Activated naive CD4-positive, alpha-beta T cell treated with anti-CD3 and anti-CD28 coated beads for 36 hours (primary cell): ENCODE measurements at places on chromosomes 12 and 14.

- no peak for DNase-seq
These were observed 59.1 kb downstream of the TTLL5 start for GRCh38 chr14:75720116-75720515.

GRCh38 chr14:67971627-67972625 is 152.3 kb downstream of the RAD51B start:
- no peak for DNase-seq

- peak; percentile 29 for DNase-seq
These were observed 897 bp downstream of the SUDS3 start for GRCh38 chr12:118377021-118377883.

DNA sequence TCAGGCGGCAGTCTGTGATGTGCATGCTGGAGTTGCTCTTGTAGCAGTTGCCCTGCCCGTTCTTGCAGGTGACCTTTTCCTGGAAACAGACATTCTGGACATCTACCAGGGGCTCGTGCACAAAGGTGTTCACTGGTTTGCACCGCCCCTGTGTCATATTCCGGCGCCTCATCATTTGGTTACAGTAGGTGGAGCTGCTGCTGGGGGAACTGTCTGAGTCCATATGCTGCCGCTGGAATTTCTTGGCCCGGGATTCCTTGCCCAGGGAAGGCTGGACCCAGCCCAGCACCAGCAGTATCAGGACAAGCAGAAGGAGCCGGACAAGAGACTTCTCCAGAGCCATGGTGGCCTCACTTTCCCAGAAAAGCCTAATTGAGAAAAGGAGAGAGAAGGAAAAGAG is 918 bp downstream of the RNASE1 start:
- DNase-seq = no peak

DNA sequence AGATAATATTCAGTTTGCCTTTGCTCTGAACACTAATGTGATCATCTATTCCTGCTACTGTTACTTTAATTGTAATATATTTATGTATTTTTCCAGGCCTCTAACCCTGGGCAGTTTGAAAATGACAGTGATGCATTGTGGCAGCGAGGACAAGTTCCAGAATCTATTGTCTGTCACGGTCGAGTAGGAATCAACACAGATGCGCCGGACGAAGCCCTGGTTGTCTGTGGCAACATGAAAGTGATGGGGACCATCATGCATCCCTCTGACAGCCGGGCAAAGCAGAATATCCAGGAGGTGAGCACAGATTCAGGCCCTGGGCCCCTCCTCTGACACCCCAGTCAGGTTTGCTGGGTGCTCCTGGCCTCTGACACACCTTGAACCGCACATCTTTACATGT is 78.5 kb downstream of the MYRFL start:
- no peak for DNase-seq

DNA sequence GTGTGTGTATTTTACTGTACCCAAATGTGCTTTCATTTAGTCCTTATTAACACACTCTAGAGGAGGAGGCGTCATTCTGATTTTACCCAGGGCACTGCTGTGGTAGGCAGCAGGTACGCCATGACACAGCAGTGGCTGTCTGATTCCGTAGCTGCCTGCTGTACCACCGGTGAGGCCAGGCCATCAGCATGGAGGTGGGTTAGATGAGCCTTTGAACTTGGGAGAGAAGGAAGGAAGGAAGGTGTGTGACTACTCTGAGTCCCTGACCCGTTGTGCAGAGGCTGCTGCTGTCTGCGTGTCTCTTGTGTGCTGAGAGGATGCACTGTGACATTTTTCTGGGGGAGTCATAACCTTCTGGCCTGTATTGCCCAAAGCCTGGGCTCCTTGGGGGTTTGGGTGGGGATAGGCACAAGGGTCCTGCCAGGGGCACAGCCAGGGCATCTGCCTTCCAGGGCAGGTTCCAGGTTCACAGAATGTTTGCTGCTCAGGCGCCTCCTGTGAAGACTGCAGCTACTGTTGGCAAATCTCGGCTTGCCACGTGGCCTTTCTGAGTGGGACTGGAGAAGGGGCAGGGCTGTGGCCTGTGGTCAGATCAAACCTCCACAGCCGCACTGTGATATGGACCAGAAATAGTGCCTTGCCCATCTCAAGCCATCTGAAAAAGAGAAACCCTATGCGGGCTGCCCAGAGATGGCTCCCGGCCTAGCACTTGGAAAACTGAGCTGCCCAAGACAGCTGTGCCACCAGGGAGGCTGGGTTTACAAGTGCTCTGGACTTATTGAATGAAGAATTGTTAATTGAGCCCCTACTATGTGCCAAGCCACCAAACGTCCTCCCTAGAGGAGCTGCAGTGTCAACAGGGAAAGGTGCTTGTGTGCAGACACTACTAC is 47.1 kb downstream of the MLXIP start:
- no peak for DNase-seq

- no peak for DNase-seq
These were observed 398.5 kb downstream of the MDGA2 start for GRCh38 chr14:47276931-47277330.

GRCh38 chr12:105064564-105065178 is 19.6 kb downstream of the ALDH1L2 start:
- DNase-seq = no peak

- peak; percentile 28 for DNase-seq
These were observed 15.0 kb upstream of the ORAI1 start for GRCh38 chr12:121611306-121611705.
